ENCODE measurements at places on chromosomes 3 and 15.

- no peak for DNase-seq
Observed at GRCh38 chr3:71958533-71958932, 173.6 kb upstream of the PROK2 start.

- no peak for DNase-seq
Observed at GRCh38 chr3:184332370-184333090, 4.9 kb upstream of the FAM131A start.

- DNase-seq: peak; percentile 71
Observed at GRCh38 chr3:171173736-171174135, 147.2 kb upstream of the SLC2A2 start.

DNA sequence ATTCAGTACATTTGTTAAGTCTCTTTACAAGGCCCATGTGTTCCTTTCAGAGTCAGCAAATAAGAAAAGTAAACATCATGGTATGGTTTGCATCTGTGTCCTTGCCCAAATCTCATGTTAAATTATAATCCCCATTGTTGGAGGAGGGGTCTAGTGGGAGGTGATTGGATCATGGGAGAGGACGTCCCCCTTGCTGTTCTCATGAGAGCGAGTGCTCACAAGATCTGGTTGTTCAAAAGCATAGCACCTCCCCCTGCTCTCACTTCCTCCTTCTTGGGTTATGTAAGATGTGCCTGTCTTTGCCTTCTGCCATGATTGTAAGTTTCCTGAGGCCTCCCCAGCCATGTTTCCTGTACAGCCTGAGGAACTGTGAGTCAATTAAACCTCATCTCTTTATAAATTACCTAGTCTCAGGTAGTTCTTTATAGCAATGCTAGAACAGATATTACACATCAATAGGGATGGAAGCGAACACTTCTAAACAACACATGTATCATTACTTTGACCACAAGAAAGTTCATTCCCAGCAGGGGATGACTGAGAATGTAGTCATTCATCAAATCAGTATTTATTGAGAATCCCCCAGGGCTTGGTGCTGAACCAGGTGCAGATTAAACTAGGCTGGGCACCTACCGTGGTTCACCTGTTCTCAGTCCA, 4.1 kb downstream of the EFCAB12 start:
- DNase-seq: peak; percentile 83

- DNase-seq: no peak
Observed at GRCh38 chr3:48623851-48624547, 2.4 kb upstream of the TMEM89 start.

DNA sequence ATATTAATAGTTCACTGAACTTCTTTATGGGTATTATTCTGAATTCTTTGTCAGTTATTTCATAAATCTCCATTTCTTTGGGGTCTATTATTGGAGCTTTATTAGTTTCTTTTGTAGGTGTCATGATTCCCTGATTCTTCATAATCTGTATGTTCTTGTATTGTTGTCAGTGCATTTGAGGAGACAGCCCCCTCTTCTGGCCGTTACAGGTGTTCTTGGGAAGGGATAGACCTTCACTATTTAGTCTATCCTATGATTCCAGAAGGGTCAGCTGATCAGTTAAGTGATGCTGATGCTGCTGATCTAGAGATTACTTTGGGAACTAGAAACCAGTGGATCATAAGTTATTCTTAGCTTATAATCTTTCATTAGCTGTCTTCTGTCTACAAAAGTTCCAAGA, 34.9 kb downstream of the TMEM39A start:
- DNase-seq: no peak

GRCh38 chr15:61818801-61819200, 241.4 kb downstream of the VPS13C start:
- no peak for DNase-seq

DNA sequence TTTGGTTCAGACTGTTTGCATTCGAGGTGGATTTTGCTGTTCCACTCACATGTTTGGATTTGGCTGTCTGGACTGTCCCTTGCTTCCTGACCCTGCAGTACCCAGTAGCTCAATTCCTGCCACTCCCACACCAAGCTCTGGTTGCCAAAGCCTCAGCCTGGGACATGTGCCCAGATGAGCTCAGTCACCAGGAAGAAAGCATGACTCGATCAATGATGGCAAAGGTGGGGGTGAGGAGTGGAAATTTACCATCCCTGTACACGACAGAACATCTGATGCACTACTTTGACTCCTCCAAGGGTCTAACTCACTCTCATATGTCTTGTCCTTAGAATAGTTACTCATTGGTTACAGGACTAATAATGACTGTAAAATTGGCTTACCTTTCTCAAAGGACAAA, 45.2 kb downstream of the ZNF385D start:
- no peak for DNase-seq

- no peak for DNase-seq
Observed at GRCh38 chr3:24756101-24756888, 261.6 kb upstream of the THRB start.

GRCh38 chr3:12816521-12817342, 20.3 kb downstream of the CAND2 start:
- no peak for DNase-seq
